ENCODE measurements at places on chromosomes 13 and 19.

- no peak for DNase-seq
Observed at GRCh38 chr13:83752141-83752540, 130.1 kb downstream of the SLITRK1 start.

DNA sequence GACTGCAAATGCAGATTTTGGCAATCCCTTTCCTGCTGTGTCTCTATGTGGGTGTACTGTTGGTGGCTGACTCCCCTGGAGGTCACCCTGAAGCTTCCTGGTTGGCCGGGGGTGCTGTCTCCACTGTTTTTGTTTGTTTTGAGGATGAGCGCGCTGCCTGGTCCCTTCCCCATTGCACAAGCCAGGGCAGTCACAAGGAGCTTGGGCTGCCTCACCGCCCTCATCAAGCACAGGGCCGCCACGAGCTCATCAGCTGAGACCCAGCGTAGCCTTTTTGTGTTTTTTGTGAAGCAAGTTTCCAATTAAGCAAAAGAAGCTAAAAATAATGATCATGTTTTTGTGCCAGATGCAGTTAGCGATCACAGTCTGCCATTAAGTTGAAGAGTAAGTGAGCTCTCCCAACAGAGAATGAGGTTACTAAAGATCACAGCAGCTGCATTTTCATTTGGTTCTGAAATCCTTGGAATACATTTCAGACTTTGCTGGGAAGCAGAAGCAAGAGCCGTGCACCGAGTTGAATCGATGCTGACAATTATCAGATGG, 57.8 kb downstream of the GGACT start:
- DNase-seq: no peak

- DNase-seq: no peak
Observed at GRCh38 chr19:336067-336614, 8.5 kb downstream of the MIER2 start.

- DNase-seq: no peak
Observed at GRCh38 chr13:102212729-102213128, 189.1 kb downstream of the FGF14 start.

DNA sequence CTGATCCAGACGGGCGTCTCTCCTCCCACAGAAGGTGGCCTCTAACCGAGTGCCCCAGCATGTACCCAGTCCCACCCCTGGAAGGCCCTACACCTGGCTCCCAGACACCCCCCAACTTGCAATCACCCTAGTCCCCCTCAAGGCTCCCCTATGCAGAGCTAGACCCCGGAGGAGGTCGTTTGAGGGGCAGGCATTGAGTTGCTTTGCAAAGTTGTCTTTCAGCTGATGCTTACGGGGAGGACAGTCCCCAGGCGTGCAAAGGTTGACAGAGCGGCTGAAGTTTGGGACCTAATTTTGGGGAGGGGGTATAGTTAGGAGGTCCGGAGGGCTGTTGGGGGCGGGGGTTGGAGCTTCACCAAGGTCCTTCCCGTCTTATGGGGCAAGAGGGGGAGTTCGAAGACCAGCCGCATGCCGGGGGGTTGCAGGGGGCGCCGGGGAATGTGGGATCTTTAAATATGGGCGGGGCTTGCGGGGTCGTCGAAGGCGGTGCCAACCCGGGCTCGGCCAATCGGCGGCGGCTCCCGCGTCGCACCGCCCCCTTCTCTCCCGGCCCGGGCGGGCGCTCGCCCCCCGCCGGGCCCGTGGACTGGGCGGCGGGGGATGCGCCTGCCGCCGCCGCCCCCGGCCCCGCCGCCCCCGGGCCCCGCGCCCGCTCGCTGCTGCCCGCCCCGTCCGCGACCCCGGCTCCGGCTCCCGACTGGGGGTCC, at the start of gene KCNN1:
Gene KCNN1 (plus strand): TSS at position 558 of the 707 bp plus-strand sequence. CDS start 6,782 bp downstream, outside the sequence.
- no peak for DNase-seq

- no peak for DNase-seq
Observed at GRCh38 chr19:46610851-46611770, 10.0 kb downstream of the CALM3 start.

- DNase-seq: no peak
Observed at GRCh38 chr19:35986664-35987570, 8.1 kb upstream of the SDHAF1 start.

GRCh38 chr13:44629465-44630183, 53.5 kb upstream of the TSC22D1 start:
- no peak for DNase-seq

DNA sequence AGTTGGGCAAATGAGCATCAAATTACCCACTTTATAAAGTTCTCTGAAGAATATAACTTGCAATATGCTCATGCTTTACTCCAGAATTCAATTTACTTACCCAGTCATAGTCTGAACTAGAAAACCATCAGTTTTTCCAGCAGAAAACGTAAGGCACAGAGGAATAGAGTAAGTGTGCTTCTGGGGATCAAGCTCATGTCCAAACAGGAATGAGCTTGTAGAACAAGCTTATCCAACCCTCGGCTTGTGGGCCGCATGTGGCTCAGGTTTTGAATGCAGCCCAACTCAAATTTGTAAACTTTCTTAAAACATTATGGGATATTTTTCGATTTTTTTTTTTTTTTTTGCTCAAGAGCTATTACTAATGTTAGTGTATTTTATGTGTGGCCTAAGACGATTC, 308.5 kb upstream of the KLF12 start:
- no peak for DNase-seq

GRCh38 chr19:8320564-8321066, 560 bp downstream of the NDUFA7 start:
- no peak for DNase-seq

GRCh38 chr19:15636026-15636425, 4.7 kb upstream of the CYP4F3 start:
- no peak for DNase-seq

DNA sequence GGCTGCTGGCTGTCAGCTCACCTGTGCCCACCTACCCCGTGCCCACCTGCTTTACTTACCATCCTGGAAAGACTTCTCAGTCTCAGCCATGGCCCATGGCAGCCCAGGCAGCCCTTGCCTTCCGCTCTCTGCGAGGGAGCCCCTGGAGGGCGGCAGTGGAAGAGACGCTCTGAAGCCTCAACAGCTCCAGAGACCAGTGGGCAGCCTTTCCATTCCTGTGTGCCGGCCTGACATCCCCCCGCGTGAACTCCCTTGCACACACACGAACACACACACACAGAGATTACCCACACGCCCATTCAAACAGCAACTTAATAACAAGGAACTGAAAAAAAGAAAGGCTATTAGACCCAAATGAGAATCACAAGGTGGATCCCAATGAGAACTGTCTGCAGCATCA, 14.2 kb upstream of the RASA3 start:
- DNase-seq: no peak

GRCh38 chr13:47334173-47334572, 437.3 kb upstream of the HTR2A start:
- DNase-seq: no peak

- DNase-seq: no peak
Observed at GRCh38 chr13:40506592-40507446, 159.6 kb downstream of the FOXO1 start.

DNA sequence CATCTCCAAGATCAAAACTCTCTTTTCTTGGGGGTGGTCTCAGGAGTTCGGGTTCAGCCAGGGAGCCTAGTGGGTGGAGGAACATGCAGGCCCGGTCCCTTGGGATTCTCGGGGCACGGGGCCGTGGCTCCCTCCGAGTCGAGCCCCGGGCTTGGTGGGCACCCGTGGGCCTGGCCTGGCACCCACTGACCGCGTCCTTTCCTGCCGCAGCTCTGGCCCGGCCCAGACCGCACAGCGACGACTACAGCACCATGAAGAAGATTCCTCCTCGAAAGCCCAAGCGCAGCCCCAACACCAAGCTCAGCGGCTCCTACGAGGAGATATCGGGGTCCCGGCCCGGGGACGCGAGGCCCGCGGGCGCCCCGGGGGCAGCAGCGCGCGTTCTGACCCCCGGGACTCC, 510.6 kb downstream of the MYO16 start:
- DNase-seq: no peak

GRCh38 chr19:32672841-32673240, 2.1 kb downstream of the ANKRD27 start:
- no peak for DNase-seq

- no peak for DNase-seq
Observed at GRCh38 chr19:35251456-35251855, 2.7 kb downstream of the LSR start.

DNA sequence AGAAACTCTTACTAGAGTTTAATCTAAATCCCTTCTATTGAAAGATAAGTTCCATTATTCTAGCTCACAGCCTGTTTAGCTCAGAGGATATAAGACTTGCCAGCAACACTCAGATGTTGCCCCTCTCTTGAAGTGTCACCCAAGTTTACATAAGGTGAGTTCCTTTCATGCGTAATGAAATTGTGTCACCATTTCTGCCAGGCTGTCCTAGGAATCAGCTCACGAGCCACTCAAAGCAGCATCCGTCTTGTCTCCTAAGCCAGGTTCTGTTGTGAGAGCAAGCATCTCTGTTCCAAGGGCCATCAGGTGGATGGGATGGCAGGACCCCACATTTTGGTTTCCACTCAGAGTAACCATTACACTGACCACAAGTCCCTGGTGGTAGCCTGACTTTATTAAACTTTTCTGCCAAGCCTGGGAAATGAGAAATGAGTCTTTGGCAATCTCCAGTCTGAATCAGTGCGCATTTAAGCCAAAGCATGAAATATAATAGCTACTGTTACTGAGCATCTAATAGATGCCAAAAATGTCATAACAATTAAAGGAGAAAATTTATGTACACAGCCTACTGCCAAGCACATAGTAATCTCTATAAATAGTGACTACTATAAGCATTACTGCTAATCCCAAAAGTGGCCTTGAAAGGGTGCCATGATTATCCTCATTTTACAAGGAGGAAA, 179.6 kb upstream of the MIR17HG start:
- DNase-seq: no peak

DNA sequence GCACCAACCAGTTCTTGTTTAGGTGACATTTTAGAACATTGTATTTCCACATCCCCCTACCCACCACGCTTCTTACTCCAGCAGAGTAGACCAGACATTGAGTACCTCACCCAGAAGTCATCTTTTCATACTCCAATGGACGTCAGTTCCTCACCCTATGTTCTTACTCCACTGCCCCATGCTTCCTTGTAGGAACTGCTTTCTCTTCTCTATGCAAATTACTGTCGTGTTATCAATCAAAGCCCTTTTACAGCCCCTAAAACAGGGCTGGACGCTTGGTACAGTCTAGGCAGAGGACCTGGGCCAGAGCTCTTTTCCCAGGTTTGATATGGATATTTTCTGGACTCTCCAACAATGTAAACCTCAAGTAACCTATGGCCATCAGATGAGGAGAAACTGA, 58.2 kb downstream of the USP12 start:
- DNase-seq: no peak

DNA sequence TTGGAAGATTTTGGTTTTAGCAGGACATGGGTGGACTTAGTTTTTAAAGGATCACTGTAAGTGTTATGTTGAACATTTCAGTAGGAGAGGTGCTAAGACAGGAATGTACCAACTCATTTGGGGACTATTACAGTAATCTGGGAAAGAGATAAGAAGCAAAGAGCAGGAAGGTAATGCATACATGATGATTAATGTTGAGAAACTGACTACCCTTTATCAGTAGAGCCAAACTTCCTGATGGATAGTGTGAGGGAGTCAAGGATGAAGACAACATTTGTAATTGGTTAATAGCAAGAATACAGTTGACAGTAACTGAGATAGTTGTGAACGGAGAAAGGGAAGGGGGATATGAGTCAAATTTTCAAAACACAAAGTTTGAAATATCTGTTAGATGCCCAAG, 421.9 kb upstream of the PRR20A start:
- DNase-seq: no peak

GRCh38 chr19:13042443-13043130, 47.3 kb downstream of the NFIX start:
- DNase-seq: no peak

DNA sequence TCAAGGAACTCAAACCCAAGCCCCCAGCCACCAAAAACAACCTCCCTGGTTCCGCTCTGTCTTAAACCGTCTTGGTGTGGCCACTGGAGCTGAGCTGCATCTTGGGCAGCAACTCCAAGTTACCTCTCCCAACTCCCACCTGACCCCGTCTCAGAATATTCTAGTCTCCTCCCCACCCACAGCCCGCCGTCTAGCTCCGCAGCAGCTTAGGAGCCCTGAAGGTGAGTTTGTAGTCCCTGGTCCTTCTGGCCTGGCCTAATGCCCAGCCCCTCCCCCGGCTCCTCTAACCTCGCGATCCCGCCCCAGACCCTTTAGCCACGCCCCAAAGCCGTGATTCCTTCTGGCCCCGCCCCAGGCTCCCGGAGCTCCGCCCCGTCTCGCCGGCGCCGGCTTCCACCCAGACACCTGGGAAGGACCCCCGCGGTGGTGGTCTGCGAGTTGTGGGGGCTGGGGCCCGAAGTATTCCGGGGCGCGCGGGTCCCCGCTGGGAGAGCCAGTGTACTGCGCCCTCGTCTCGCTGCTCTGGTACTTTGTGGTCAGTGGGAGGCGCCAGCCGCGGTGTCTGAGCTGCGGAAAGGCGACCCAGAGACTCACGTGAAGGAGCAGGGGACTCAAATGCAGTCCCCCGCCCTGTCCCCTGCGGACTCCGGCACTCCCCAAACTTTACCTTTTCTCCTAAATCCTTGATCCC, 2.5 kb upstream of the LHB start:
- no peak for DNase-seq

DNA sequence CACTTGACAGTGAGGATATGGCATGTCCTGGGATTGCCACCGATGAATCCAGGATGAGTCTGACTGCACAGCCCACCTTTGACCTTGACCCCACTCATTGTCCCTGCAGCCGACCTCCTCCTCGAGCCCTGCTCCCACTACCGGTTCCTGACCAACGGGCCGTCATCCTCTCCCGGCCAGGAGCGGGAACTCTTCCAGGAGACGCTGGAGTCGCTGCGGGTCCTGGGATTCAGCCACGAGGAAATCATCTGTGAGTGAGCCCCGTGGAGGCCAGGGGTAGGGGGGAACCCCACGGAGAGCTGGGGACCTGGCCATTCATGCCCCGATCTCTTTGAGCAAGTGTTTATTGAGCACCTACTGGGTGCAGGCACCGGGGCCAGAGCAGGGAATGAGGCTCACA, 28.4 kb downstream of the MYH14 start:
- no peak for DNase-seq

GRCh38 chr19:51207747-51208146, 17.1 kb upstream of the CD33 start:
- no peak for DNase-seq

DNA sequence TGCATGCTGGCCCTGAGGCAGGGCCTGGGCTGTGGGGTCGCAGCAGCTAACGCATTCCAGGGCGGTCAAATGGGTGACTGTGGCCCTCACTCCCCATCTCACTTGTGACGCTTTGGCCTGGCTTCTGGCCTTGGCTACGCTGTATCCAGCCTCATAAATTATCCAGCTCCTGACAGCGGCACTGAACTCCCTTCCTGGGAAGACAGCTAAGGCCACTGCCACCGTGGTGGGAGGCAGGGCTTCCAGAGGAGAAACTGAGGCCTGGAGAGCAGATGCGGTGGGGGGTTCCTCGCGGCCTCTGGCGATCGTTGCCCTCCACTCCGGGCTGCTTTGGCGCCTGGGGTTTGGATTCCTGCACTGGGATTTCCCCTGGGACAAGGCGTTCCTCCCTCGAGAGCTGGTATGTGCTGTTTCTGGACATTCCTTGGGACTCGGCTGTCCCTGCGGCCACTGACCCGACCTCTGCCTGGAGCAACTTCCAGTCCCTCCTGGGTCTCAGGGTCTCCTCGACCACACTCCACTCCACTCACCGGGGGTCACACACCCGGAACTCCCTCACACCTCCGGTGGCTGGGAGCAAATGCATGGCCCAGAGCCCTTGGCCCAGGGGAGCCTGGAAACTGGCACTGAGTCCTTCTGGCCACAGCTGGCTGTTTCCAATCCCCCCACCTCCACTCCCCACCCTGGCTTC, 3.4 kb downstream of the TBXA2R start:
- DNase-seq: no peak

All from NCI-H1417 treated with DMSO at 0.1 percent for 48 hours (cell line).